ENCODE measurements at places on chromosomes 2 and 18. TPM values are rescaled to one million over a fixed set of nuclear protein-coding genes. Genes with fewer than 3 reads are reported as not detected.

The PLGLB2 gene
- total RNA-seq: 0.92 TPM

DNA sequence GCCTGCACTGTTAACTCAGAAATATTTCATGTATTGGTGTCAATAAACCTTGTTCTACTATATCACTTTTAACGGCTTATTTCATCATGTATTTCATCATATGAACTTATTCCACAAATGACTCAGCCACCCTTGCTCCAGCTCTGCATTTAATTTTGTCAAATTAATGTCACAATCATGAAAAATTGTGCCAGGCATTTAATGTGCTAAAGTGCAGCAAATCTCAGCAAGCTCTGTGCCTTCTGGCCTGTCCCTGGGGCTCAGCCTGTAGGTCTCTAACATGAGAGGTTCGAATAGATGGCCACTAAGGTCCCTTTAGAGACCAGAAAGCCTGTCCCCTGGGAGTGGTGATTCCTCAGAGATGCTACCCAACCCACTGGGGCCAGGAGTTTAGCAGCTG, 28.6 kb downstream of the BOD1L2 start:
- DNase-seq: no peak

- no peak for DNase-seq
Measured at GRCh38 chr2:29560566-29560965, 360.8 kb downstream of the ALK start.

DNA sequence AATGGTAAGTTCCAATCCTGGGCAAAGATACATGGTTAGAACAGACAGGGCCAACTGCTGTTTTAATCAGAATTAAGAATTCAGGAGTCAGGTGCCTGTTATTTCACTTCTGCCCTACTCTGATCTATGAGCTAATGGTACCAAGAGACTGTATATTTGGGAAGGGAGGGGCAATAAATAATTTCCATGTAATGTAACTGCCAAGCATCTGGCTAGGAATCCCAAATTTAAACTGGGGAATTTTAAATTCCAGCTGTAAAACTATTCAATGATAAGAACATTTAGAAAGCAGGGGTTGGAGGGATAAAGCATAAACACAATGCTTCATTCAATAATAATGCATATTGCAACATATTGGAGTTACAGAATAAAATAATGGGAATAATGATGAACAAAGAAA, 49.7 kb downstream of the SCN7A start:
- DNase-seq: no peak

DNA sequence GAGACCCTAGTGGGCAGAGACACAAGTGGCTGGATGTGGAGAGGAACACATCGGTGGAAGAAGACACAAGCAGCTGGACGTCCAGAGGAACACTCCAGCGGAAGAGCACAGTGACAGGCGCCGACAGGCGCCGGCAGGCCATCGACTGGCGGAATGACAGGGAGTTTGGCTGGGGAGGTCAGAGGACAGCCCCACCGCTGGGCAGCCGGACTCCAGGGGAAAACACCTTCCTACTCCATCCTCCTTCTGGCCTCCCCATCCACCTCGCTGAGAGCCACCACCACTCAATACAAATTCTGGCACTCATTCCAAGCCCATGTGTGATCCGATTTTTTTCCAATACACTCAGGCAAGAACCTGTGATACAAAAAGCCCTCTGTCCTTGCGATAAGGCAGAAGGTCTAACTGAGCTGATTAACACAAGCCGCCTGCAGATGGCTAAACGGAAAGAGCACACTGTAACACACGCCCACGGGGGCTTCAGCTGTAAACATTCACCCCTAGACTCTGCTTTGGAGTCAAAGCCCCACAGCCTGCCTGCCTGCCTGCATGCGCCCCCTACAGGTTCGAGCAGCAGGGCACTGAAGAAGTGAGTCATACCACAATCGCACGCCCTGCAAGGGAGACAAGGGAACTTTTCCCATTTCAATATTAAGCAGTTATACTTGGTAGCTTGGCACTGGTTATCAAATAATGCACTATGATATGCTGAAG, 50.2 kb upstream of the LRP1B start:
- no peak for DNase-seq

GRCh38 chr2:173354073-173354581, 545 bp upstream of the CDCA7 start:
- DNase-seq: no peak

- DNase-seq: no peak
Measured at GRCh38 chr2:85655961-85656417, 12.0 kb downstream of the SFTPB start.

DNA sequence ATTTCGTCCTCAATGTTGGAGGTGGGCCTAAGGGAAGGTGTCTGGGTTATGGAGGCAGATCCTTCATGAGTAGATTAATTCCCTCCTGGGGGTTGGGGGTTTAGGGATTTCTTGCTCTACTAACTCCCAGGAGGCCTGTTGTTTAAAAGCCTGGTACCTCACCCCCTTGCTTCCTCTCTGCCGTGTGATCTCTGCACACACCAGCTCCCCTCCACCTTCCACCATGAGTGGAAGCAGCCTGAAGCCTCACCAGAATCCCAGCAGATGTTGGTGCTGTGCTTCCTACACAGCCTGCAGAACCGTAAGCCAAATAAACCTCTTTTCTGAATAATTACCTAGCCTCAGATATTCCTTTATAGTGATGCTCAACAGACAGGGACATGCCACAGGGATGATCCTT, 141.5 kb downstream of the ZNF516 start:
- no peak for DNase-seq
